Ovary (tissue), 10 donors: ENCODE measurements at places on chromosomes 12 and 14. TPM values are rescaled to one million over a fixed set of nuclear protein-coding genes. Genes with fewer than 3 reads are reported as not detected.

STX2 gene
- polyA plus RNA-seq = 25.5 TPM

- no peaks in the 10 kb centered on the region for H3K4me1 ChIP-seq
- no peak overlapping the region for H3K27ac ChIP-seq
- no peak overlapping the region for H3K4me3 ChIP-seq
- DNase-seq = no peak
Measured at GRCh38 chr14:89140326-89140725, 276.7 kb downstream of the FOXN3 start.

KRT72 gene
- not detected for polyA plus RNA-seq

RILPL2 gene
- 8.0 TPM for polyA plus RNA-seq

GNG2 gene
- 10.2 TPM for polyA plus RNA-seq

DCTN2 gene
- 226 TPM for polyA plus RNA-seq

GRCh38 chr12:63525831-63526230, 142.5 kb downstream of the DPY19L2 start:
- no peak overlapping the region for H3K27ac ChIP-seq
- no peak overlapping the region for H3K4me3 ChIP-seq
- no peaks in the 10 kb centered on the region for H3K36me3 ChIP-seq
- no peaks in the 10 kb centered on the region for H3K27me3 ChIP-seq

DNA sequence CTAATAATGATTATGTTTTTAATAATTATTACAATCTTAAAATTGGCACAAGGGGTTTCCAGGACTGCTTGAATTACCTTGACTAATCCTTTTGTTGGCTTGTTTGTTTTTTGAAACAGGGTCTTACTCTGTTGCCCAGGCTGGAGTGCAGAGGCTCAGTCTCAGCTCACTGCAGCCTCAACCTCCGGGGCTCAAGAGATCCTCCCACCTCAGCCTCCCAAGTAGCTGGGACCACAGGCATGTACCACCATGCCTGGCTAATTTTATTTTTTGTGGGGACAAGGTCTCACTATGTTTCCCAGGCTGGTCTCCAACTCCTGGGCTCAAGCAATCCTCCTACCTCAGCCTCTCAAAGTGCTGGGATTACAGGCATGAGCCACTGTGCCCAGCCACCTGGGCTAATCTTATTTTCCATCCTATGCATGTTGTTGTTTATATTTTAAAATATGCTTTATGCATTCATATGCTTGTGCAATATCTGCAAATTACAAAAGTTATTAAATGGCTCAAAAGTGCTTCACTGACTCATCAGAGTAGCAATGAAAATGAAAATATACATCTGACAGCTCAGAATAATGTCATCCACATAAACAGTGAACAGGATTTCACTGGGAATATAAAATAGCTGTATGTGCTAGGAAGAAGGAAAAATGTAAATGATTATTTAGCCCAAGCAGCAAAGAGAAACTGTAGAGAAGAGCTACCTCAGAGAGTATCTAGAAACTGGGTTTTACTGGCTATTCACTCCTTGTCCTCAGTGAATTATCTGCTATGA, 24.8 kb upstream of the PLEKHG6 start:
- no peaks in the 10 kb centered on the region for H3K4me1 ChIP-seq
- H3K27me3 ChIP-seq = no peaks in the 10 kb centered on the region
- no peak for DNase-seq
- H3K27ac ChIP-seq = no peak overlapping the region

DNA sequence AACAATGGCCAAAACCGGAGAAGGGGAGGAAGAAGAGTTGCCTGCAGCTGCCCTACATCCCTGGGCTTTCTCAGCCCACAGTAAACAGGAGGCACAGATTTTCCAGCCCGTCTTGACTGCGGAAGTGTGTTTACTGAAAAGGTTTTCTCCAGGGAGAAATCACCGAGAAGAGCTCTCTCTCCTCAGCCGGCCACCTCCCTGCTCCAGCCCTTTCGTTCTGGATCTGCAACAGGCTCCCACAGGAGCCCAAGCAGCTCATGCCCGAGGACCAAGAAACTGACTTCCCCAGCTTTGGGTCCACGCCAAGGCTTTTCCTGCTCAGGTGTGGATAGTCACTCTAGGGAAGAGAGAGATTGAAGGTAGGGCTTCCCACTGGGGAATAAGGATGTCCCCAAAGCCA, 61.7 kb downstream of the BCL11B start:
- peaks cover 2% of the 10 kb centered on the region for H3K4me1 ChIP-seq
- H3K27ac ChIP-seq = no peak overlapping the region
- no peak for DNase-seq
- H3K27me3 ChIP-seq = no peaks in the 10 kb centered on the region
- H3K4me3 ChIP-seq = no peak overlapping the region

GRCh38 chr14:93299866-93300265, 33.0 kb downstream of the BTBD7 start:
- no peaks in the 10 kb centered on the region for H3K27me3 ChIP-seq
- H3K4me3 ChIP-seq = no peak overlapping the region
- H3K27ac ChIP-seq = no peak overlapping the region
- no peaks in the 10 kb centered on the region for H3K36me3 ChIP-seq

- H3K27ac ChIP-seq = no peak overlapping the region
- no peaks in the 10 kb centered on the region for H3K4me1 ChIP-seq
- H3K4me3 ChIP-seq = no peak overlapping the region
Measured at GRCh38 chr12:106519607-106520021, 63.2 kb upstream of the RFX4 start.

GRCh38 chr12:105916760-105917039, 222.1 kb downstream of the NUAK1 start:
- H3K36me3 ChIP-seq = no peaks in the 10 kb centered on the region
- no peak for DNase-seq
- H3K27ac ChIP-seq = no peak overlapping the region
- H3K27me3 ChIP-seq = no peaks in the 10 kb centered on the region
- no peaks in the 10 kb centered on the region for H3K4me1 ChIP-seq

GRCh38 chr12:98807187-98807586, 162.1 kb downstream of the APAF1 start:
- H3K36me3 ChIP-seq = no peaks in the 10 kb centered on the region
- no peaks in the 10 kb centered on the region for H3K27me3 ChIP-seq
- no peaks in the 10 kb centered on the region for H3K4me1 ChIP-seq
- H3K27ac ChIP-seq = no peak overlapping the region
- DNase-seq = no peak

DNA sequence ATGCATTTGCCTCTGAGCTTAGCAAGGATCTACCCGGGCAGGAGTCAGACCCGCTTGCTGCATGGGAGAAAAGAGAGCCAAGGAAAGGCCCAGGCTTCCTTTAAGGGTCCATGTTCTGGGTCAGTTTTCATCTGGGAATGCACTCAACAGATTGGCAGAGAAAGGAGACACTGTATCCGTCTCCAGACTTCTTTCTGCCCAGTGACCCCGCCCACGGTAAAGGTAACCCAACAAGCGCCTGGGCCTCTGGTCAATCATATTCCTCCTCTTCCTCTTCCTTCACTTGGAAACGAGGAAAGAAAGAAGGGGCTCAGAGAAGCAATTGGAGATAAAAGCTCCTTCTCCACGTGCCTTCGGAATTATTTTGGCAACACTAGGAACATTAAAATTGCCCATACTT, 27.1 kb upstream of the TCP11L2 start:
- no peak overlapping the region for H3K4me3 ChIP-seq
- no peak overlapping the region for H3K27ac ChIP-seq
- H3K4me1 ChIP-seq = no peaks in the 10 kb centered on the region
- H3K27me3 ChIP-seq = no peaks in the 10 kb centered on the region
- no peak for DNase-seq

DNA sequence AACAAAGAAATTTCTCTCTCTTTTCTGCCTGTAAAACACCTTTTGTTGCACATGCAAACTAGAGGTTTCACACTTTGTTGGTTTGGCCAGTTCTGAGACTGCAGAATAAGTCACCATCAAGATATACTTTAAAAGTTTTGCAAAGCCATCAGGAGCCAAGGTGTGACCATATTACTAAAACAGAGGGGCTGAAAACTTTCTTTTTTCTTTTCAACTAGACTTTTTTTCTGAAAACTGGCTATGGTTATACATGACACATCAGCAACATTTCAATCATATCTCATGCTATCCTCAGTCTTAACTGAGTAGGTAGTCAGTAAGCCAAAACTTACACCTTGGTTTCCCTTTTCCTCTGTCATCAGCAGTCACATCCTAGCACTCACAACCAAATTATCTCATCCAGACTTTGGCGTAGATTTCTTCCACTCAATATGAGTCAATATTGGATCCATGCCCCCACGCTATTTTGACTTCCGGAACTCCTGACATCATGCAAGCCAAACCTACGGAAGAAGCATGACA, 4.1 kb upstream of the IFNG start:
- H3K36me3 ChIP-seq = no peaks in the 10 kb centered on the region
- no peaks in the 10 kb centered on the region for H3K27me3 ChIP-seq
- H3K4me1 ChIP-seq = no peaks in the 10 kb centered on the region
- no peak for DNase-seq

GRCh38 chr14:103742499-103743255, 27.1 kb downstream of the ZFYVE21 start:
- H3K36me3 ChIP-seq = no peaks in the 10 kb centered on the region
- no peak overlapping the region for H3K4me3 ChIP-seq
- peaks cover 14% of the 10 kb centered on the region for H3K4me1 ChIP-seq

DNA sequence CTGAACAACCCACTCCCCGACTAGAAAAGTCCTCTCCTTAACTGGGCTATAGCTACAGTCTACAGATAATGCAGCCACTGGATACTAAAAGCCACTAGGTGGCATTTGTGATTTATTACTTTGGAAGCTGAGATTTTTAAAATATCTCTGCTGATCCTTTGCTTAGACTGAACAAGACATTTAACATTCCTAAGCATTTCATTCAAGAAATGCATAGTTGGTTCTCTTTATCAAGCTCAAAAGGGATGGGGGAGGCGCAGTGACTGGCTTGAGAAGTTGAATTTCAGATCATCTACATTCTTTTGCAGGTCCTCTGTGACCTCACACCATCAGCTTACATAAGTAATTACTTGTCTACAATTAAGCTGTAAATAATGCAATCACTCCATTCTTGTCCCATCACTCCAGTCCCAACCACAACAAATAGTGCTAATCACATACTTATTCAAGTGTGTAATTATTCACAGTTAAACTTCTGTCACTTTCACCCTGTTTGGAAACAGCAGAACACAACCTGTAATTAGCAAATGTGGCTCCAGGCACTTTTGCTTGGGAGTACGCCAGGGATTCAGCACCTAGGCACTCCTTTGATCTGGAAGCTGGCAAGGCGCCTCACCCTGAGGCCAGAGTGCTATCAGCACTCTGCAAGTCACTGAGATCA, 203.6 kb downstream of the NOVA1 start:
- no peaks in the 10 kb centered on the region for H3K36me3 ChIP-seq
- H3K27me3 ChIP-seq = no peaks in the 10 kb centered on the region
- H3K27ac ChIP-seq = no peak overlapping the region
- no peak for DNase-seq

DNA sequence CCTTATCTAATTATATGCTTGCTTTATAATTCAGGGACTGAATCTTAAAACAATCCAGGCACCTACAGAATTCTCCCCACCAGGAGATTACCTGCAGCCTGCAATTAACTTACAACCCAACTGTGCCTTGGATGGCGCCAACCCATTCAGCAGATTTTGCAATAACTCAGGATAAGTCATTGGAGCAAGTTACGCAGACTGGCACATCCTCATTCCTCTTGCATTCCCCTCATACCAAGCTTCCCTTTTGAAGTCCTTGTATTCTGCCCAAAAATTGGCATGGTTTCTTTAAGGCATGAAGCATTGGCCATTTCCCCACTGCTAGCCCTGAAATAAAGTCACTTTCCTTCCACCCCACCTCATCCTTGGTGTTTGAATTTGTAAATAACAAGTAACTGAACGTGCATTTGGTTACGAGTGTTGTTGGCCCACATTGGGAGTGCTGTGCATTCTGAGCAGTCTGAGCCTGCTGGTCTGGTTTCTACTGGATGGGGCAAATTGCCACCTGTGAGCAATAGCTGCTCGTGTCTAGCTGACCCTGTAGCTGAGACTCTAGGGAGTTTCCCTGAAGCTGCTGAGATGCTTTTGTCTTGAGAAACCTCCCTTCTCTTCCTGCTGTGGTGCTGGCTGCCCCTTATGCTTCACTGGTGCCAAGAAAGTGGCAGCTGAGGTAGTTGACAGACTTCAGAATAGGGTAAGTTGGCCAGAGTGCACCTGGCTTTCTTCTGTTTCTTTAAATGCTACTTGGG, 99.2 kb upstream of the SCAF11 start:
- H3K4me3 ChIP-seq = no peak overlapping the region
- no peak for DNase-seq
- H3K4me1 ChIP-seq = no peaks in the 10 kb centered on the region
- H3K27me3 ChIP-seq = no peaks in the 10 kb centered on the region
- no peak overlapping the region for H3K27ac ChIP-seq

GRCh38 chr12:95057424-95057823, 16.0 kb downstream of the NR2C1 start:
- no peak overlapping the region for H3K4me3 ChIP-seq
- H3K27me3 ChIP-seq = no peaks in the 10 kb centered on the region

GRCh38 chr14:78455896-78456435, 285.8 kb downstream of the NRXN3 start:
- H3K36me3 ChIP-seq = no peaks in the 10 kb centered on the region
- no peak overlapping the region for H3K27ac ChIP-seq
- no peak overlapping the region for H3K4me3 ChIP-seq
- H3K4me1 ChIP-seq = no peaks in the 10 kb centered on the region
- DNase-seq = no peak

TOMM20L gene
- polyA plus RNA-seq = not detected

DNA sequence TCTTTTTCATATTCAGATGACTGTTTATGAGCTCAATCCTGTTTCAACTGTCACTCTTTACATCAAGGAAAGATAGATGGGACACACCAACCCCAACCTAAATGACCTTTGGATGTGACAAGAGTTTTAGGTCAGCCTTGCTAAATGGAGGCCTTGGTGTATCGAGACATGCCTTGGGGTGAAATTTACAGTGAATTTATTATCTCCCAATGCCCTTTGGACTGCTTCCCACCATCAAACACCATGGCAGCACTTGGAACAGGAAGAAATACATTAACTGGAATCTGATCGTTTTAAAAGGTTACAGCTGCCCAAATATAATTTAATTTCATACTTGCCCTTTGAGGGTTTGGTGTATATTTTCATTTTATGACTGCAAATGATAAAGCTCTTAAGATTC, 327.6 kb downstream of the SOX5 start:
- no peak overlapping the region for H3K27ac ChIP-seq
- DNase-seq = no peak
- no peaks in the 10 kb centered on the region for H3K4me1 ChIP-seq
- H3K36me3 ChIP-seq = no peaks in the 10 kb centered on the region
- no peaks in the 10 kb centered on the region for H3K27me3 ChIP-seq
- H3K4me3 ChIP-seq = no peak overlapping the region

HHIPL1 gene
- 1.2 TPM for polyA plus RNA-seq
